Aorta (tissue), 5 donors: ENCODE measurements at places on chromosomes 5 and 9.

GRCh38 chr5:41863871-41864486 lies 6.2 kb downstream of the OXCT1 start:
- no peak overlapping the region for H3K4me3 ChIP-seq
- no peak overlapping the region for H3K27ac ChIP-seq
- H3K4me1 ChIP-seq, result no peaks in the 10 kb centered on the region

- H3K4me3 ChIP-seq, result no peak overlapping the region
- H3K27ac ChIP-seq, result no peak overlapping the region
- DNase-seq, result no peak
- H3K27me3 ChIP-seq, result no peaks in the 10 kb centered on the region
- peaks cover under 1% of the 10 kb centered on the region for H3K4me1 ChIP-seq
Measured at GRCh38 chr5:81768935-81769452, 18.1 kb upstream of the SSBP2 start.

DNA sequence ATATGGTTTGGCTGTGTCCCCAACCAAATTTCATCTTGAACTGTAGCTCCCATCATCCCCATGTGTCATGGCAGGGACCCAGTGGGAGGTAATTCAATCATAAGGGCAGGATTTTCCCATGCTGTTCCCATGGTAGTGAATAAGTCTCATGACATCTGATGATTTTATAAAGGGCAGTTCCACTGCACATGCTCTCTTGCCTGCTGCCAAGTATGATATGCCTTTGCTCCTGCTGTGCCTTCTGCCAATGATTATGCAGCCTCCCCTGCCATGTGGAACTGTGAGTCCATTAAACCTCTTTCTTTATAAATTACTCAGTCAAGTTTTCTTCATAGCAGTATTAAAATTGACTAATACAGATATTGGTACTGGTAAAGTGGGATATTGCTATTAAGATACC lies 42.4 kb downstream of the MARCHF11 start:
- no peaks in the 10 kb centered on the region for H3K4me1 ChIP-seq
- H3K36me3 ChIP-seq, result no peaks in the 10 kb centered on the region
- no peak for DNase-seq
- no peaks in the 10 kb centered on the region for H3K27me3 ChIP-seq
- no peak overlapping the region for H3K27ac ChIP-seq

- peaks cover 3% of the 10 kb centered on the region for H3K4me1 ChIP-seq
- DNase-seq, result no peak
- H3K4me3 ChIP-seq, result no peak overlapping the region
- no peak overlapping the region for H3K27ac ChIP-seq
- H3K36me3 ChIP-seq, result no peaks in the 10 kb centered on the region
Measured at GRCh38 chr5:145246961-145247744, 588.0 kb downstream of the PRELID2 start.

DNA sequence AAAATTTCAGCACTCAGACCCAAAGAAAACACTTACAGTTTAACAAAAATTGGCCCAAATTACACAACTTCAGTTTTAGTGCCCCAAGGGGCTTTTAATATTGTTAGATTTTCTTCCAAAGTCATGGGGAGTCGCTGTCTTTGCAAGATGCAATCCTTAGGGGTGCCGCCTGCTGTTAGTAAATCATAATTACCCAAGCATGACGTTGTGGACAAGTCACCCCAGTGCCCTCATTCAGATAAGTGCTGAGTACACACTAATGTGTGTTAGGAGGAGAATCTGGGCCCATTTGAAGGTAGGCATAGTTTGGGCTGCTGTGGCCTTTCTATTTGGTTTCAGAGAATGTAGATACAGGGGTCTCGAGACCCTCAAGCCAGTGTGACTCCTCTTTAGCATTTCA lies 138.1 kb downstream of the SV2C start:
- H3K36me3 ChIP-seq, result no peaks in the 10 kb centered on the region
- no peak overlapping the region for H3K4me3 ChIP-seq
- no peak for DNase-seq
- peaks cover 2% of the 10 kb centered on the region for H3K27me3 ChIP-seq

DNA sequence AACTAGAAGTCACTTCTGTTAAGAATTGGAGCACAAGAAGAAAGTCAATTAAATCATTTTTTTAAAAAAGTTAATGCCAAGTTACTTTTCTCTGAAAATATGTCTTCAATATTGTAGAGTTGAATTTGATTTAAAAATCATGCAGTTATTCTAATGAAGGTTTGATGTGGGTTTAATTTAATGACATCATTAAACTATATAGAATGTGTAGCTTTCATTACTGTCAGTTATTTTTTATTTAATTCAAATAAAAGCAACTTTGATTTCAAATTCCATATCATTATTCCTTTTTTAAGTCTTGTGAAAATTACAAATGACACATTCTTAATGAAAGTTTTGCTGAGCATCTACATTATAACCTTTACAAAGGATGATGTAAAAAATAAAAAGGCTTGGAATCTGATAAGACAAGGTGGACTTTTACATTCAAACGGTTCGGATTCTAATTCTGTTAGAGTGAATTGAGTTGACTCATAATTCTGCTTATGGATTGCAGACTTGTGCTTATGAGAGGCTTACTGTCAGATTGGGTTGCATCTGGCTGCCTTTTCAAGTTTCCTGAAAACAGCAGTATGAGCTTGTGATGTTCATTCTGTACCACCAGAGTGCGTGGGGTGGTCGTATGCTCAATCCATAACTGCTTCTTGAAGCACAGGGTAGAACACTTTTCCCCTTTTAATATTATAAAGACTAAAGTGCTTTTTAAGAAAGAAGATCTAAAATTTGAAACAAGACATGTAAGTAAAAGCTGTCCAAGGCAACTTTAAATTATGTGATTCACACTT lies 253.0 kb upstream of the ARRDC3 start:
- H3K27ac ChIP-seq, result no peak overlapping the region
- H3K4me3 ChIP-seq, result no peak overlapping the region
- H3K36me3 ChIP-seq, result no peaks in the 10 kb centered on the region
- H3K4me1 ChIP-seq, result no peaks in the 10 kb centered on the region
- no peak for DNase-seq

GRCh38 chr9:27537027-27537435 lies 7.4 kb upstream of the MOB3B start:
- DNase-seq, result no peak
- no peak overlapping the region for H3K27ac ChIP-seq
- no peak overlapping the region for H3K4me3 ChIP-seq
- H3K36me3 ChIP-seq, result no peaks in the 10 kb centered on the region
- H3K4me1 ChIP-seq, result peaks cover 17% of the 10 kb centered on the region

- H3K27me3 ChIP-seq, result no peaks in the 10 kb centered on the region
- no peak overlapping the region for H3K27ac ChIP-seq
- H3K36me3 ChIP-seq, result no peaks in the 10 kb centered on the region
- H3K4me3 ChIP-seq, result no peak overlapping the region
- no peak for DNase-seq
Measured at GRCh38 chr9:37390759-37391158, 31.7 kb upstream of the GRHPR start.

GRCh38 chr5:133222979-133223378 lies 171.2 kb downstream of the HSPA4 start:
- H3K27me3 ChIP-seq, result no peaks in the 10 kb centered on the region
- H3K4me3 ChIP-seq, result no peak overlapping the region
- H3K4me1 ChIP-seq, result no peaks in the 10 kb centered on the region
- no peak overlapping the region for H3K27ac ChIP-seq
- no peak for DNase-seq

- no peak overlapping the region for H3K4me3 ChIP-seq
- no peaks in the 10 kb centered on the region for H3K27me3 ChIP-seq
- H3K36me3 ChIP-seq, result no peaks in the 10 kb centered on the region
- no peak for DNase-seq
- H3K4me1 ChIP-seq, result no peaks in the 10 kb centered on the region
- no peak overlapping the region for H3K27ac ChIP-seq
Measured at GRCh38 chr5:128777052-128777451, 188.2 kb upstream of the SLC27A6 start.

DNA sequence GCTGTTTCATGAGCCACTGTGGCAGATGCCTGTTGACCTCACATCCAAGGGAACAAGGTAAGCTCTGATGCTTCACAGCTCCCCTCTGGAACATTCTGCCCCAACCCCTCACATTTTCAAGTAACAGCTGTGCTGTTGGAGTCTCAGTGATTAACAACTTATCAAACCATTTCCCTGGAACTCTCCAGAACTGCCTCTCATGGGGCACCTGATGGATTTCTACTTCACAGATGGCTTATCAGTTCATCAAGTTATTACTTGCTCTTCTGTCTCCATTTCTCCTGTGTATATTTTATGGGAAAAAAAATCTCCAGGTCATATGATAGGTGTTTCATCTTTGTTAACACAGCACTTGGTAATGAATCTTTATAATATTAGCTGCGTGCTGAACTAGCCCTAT lies 322.4 kb downstream of the MAN2A1 start:
- H3K4me3 ChIP-seq, result no peak overlapping the region
- H3K27me3 ChIP-seq, result no peaks in the 10 kb centered on the region
- H3K4me1 ChIP-seq, result peaks cover 2% of the 10 kb centered on the region

GRCh38 chr5:35668319-35668718 lies 50.7 kb downstream of the SPEF2 start:
- H3K27me3 ChIP-seq, result no peaks in the 10 kb centered on the region
- H3K27ac ChIP-seq, result no peak overlapping the region
- DNase-seq, result no peak
- no peaks in the 10 kb centered on the region for H3K4me1 ChIP-seq
- no peaks in the 10 kb centered on the region for H3K36me3 ChIP-seq
- H3K4me3 ChIP-seq, result no peak overlapping the region

DNA sequence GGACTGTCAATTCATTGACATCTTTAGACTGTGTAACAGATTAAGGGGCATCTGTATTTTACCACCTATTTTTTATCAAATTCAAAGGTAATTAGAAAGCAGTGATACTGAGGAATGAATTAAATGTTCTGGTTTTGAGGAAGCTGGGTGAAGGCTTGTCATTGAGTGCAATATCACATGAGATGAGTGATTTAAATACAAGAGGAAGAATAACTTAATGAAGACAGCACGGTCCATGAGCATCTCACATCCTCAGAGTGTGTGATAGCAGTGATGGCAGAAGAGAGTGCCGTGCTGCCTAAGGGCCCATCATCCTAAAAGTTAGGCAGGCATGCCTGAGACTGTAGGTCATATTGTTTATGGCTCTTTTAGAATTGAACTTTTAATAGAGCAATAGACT lies 263.3 kb downstream of the MAST4 start:
- no peak overlapping the region for H3K4me3 ChIP-seq
- H3K27me3 ChIP-seq, result peaks cover 1% of the 10 kb centered on the region
- H3K4me1 ChIP-seq, result no peaks in the 10 kb centered on the region
- H3K36me3 ChIP-seq, result no peaks in the 10 kb centered on the region
- no peak for DNase-seq
- H3K27ac ChIP-seq, result no peak overlapping the region

GRCh38 chr5:137498301-137498735 lies 808 bp downstream of the SPOCK1 start:
- H3K36me3 ChIP-seq, result no peaks in the 10 kb centered on the region
- H3K27me3 ChIP-seq, result no peaks in the 10 kb centered on the region
- peak; percentile 53 for DNase-seq
- no peaks in the 10 kb centered on the region for H3K4me1 ChIP-seq

DNA sequence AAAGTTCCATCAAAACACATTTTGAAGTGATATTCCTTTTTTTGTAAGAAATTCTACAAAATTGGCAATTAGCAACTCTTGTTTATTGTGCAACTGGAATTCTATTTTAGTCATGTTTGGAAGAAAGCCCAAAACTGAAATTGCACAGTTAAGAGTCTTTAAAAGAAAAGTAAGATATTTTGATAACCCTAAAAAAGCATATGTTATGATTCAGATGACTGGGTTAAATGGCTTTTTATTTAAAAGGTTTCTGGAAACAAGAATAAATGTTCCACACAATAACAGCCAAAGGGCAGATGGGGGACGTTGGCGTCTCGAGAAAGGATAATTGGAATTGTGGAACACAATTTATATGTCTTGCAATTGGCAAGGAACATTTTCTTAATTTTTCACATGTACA lies 275.2 kb downstream of the CDH9 start:
- H3K36me3 ChIP-seq, result no peaks in the 10 kb centered on the region
- no peaks in the 10 kb centered on the region for H3K27me3 ChIP-seq
- H3K4me1 ChIP-seq, result no peaks in the 10 kb centered on the region

- H3K27ac ChIP-seq, result no peak overlapping the region
- DNase-seq, result no peak
- H3K4me3 ChIP-seq, result no peak overlapping the region
- no peaks in the 10 kb centered on the region for H3K27me3 ChIP-seq
- no peaks in the 10 kb centered on the region for H3K4me1 ChIP-seq
Measured at GRCh38 chr5:11027660-11028059, 266.6 kb upstream of the DAP start.

DNA sequence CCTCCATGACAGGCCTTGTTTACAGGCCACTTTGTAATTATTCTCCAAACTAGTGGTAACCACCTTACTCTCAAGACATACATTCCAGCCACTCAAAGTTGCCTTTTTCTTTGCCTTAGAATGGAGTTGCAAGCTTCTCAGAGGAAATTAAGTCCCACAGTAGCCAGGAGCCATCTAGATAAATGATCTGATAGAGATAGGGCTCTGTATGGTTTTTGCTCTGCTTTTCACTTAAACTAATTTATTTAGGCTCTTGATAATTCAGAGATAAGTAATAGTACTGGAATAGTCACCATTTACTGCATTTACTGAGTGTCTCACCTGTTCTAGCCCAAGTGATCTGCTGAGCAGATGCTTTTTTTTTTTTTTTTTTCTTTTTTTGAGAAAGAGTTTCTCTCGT lies 7.5 kb downstream of the LARP1 start:
- no peaks in the 10 kb centered on the region for H3K36me3 ChIP-seq
- H3K4me3 ChIP-seq, result no peak overlapping the region
- no peaks in the 10 kb centered on the region for H3K27me3 ChIP-seq
- peaks cover 7% of the 10 kb centered on the region for H3K4me1 ChIP-seq

GRCh38 chr9:89854715-89855475 lies 250.1 kb downstream of the GADD45G start:
- DNase-seq, result no peak
- H3K36me3 ChIP-seq, result no peaks in the 10 kb centered on the region
- H3K27ac ChIP-seq, result no peak overlapping the region
- no peaks in the 10 kb centered on the region for H3K4me1 ChIP-seq

GRCh38 chr9:35556776-35557175 lies 48.3 kb upstream of the TESK1 start:
- peaks cover 5% of the 10 kb centered on the region for H3K4me1 ChIP-seq
- DNase-seq, result no peak
- H3K36me3 ChIP-seq, result peaks cover 13% of the 10 kb centered on the region
- no peaks in the 10 kb centered on the region for H3K27me3 ChIP-seq

DNA sequence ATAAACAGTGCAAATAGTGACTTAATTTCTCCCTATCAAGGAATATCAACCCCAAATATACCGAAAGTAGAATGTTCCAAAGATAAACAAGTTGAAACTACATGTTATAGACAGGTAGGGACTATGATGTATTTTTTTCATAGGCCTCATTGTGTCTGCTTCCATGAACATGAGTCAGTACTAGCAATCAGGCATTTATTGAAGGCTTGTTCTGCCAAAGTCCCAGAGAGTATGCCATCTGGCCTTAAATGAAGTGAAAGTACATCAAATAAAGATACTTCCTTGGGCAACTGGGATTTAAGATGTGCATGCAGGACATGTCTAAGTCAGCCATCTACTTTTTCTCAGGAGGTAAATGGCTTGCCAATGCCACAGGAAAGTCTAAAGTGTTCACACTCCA lies 6.5 kb downstream of the GHR start:
- no peaks in the 10 kb centered on the region for H3K4me1 ChIP-seq
- H3K36me3 ChIP-seq, result no peaks in the 10 kb centered on the region
- no peak for DNase-seq
- H3K27me3 ChIP-seq, result no peaks in the 10 kb centered on the region
- H3K27ac ChIP-seq, result no peak overlapping the region
- no peak overlapping the region for H3K4me3 ChIP-seq

GRCh38 chr5:78887384-78888118 lies 97.6 kb downstream of the ARSB start:
- DNase-seq, result no peak
- no peak overlapping the region for H3K4me3 ChIP-seq
- no peaks in the 10 kb centered on the region for H3K27me3 ChIP-seq
- H3K4me1 ChIP-seq, result no peaks in the 10 kb centered on the region
